ENCODE measurements at places on chromosomes 5 and 9.

GRCh38 chr9:131530546-131530919, 530 bp downstream of the UCK1 start:
- no peaks in the 10 kb centered on the region for H3K27me3 ChIP-seq
- peak overlapping the region; percentile 85 for H3K27ac ChIP-seq
- H3K4me1 ChIP-seq: peaks cover 17% of the 10 kb centered on the region
- H3K4me3 ChIP-seq: peak overlapping the region; percentile 97

- H3K4me3 ChIP-seq: peak overlapping the region; percentile 91
- H3K36me3 ChIP-seq: peaks cover 16% of the 10 kb centered on the region
- peaks cover 53% of the 10 kb centered on the region for H3K4me1 ChIP-seq
- no peak for DNase-seq
- no peaks in the 10 kb centered on the region for H3K27me3 ChIP-seq
Measured at GRCh38 chr5:177495243-177496060, 2.0 kb downstream of the PDLIM7 start.

- H3K4me1 ChIP-seq: no peaks in the 10 kb centered on the region
- no peaks in the 10 kb centered on the region for H3K27me3 ChIP-seq
- no peak overlapping the region for H3K4me3 ChIP-seq
- H3K27ac ChIP-seq: no peak overlapping the region
Measured at GRCh38 chr9:20940447-20941173, 90.8 kb downstream of the HACD4 start.

GRCh38 chr5:6359555-6360322, 18.6 kb downstream of the MED10 start:
- no peaks in the 10 kb centered on the region for H3K36me3 ChIP-seq
- no peak for DNase-seq
- no peaks in the 10 kb centered on the region for H3K27me3 ChIP-seq
- H3K4me1 ChIP-seq: no peaks in the 10 kb centered on the region
- no peak overlapping the region for H3K4me3 ChIP-seq

- no peaks in the 10 kb centered on the region for H3K27me3 ChIP-seq
- H3K4me1 ChIP-seq: no peaks in the 10 kb centered on the region
- no peak for DNase-seq
- H3K27ac ChIP-seq: no peak overlapping the region
Measured at GRCh38 chr9:87063871-87064270, 116.6 kb upstream of the GAS1 start.

GRCh38 chr5:65248896-65249295, 232.8 kb downstream of the ADAMTS6 start:
- H3K36me3 ChIP-seq: no peaks in the 10 kb centered on the region
- H3K4me3 ChIP-seq: no peak overlapping the region
- no peaks in the 10 kb centered on the region for H3K27me3 ChIP-seq
- no peaks in the 10 kb centered on the region for H3K4me1 ChIP-seq
- H3K27ac ChIP-seq: no peak overlapping the region
- DNase-seq: no peak

DNA sequence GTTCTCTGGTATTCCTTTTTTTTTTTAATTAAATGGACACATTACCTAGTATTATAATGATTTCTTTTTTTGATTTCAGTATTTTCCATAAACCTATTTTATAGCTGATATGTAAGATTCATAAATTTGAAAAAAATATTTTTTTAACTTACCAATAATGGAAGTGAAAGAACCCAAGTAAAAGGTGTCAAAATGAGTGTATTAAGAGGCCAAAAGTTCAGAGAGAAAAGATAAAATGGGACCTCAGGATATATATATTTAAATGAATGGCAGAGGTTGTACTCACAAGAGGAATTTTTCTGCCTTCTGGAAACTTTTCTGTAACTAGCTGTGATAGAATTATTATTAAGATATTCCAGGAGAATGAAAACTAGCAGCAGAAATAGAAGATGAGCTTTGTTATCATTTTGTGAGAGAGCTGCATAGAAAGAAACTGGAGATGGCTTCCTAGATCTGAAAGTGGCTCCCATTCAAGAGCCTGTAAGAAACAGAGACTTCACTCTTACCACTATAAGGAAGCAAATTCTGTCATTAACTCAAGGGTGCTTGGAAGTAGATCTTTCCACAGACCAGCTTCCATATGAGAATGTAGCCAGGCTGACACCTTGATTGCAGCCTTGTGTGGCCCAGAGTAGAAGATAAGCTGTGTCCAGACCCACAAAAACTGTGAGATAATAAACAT, 91.7 kb downstream of the MRPS30 start:
- H3K4me1 ChIP-seq: no peaks in the 10 kb centered on the region
- no peaks in the 10 kb centered on the region for H3K27me3 ChIP-seq
- DNase-seq: no peak
- H3K27ac ChIP-seq: no peak overlapping the region
- H3K4me3 ChIP-seq: no peak overlapping the region

DNA sequence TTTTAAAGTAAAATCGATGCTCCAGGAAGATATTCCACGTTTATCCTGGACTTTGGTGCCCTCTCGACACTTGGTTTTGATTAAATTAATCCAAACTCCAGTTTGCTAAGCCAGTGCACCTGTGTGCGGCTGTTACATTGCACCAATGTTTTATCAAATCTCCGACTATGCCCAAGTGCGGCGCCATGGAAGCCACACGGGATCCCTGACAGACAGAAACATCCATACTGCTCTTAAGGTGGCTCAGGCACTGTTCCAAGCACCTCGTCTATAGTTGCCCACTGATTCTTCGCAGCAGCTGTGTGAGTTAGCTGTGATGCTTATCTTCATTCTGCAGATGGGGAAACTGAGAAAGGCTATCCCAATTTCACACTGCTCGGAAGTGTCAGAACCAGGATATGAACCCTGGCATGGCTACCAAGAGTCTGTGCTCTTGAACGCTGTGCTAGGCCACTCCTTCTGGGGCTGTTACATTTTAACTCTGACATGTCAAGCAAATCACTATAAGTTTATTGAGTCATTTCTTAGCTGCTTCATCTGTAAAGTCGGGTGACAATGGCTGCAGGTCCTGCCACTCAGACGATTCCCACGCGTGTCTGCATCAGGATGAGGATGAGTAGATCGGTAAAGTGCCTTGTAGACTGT, 113.0 kb downstream of the ADAMTS2 start:
- H3K36me3 ChIP-seq: no peaks in the 10 kb centered on the region
- H3K27ac ChIP-seq: no peak overlapping the region
- H3K4me1 ChIP-seq: peaks cover 19% of the 10 kb centered on the region
- no peaks in the 10 kb centered on the region for H3K27me3 ChIP-seq

- no peak overlapping the region for H3K4me3 ChIP-seq
- H3K36me3 ChIP-seq: no peaks in the 10 kb centered on the region
- DNase-seq: no peak
- H3K27me3 ChIP-seq: no peaks in the 10 kb centered on the region
- H3K4me1 ChIP-seq: no peaks in the 10 kb centered on the region
- no peak overlapping the region for H3K27ac ChIP-seq
Measured at GRCh38 chr5:144433140-144433822, 262.6 kb downstream of the KCTD16 start.

DNA sequence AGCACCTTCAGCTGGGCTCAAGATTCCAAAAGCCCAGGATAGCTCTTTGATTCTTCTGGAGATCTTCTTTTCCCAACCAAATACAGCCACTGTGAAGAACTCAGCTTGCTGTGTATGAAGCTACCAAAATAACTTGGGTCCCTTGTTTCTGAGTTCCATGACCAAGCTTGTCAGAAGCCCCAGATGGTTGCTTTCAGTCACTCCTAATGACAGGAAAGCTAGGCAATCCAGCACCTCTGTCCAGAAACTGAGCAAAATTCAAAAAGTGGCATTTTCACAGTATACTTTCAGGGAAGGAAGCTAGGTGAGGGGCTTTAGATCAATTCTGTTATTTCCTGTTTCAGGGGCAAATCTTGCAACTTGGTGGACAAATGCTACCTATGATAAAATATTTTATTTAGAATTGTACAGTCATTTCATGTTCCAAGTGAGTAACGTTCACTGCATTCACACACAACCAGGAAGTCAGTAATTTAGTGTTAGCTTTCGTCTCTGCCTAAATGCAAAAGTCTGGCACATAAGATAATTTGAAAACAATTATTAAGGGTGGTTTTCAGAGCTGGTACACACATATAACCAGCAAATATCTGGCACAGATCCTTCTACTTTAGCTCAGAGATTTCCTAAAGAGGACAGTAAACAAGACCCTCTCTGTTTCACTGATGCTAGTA, 330.1 kb downstream of the GLIS3 start:
- no peak overlapping the region for H3K27ac ChIP-seq
- no peak overlapping the region for H3K4me3 ChIP-seq
- H3K27me3 ChIP-seq: no peaks in the 10 kb centered on the region
- no peak for DNase-seq
- H3K4me1 ChIP-seq: no peaks in the 10 kb centered on the region

GRCh38 chr9:101176384-101176783, 147.9 kb downstream of the PLPPR1 start:
- no peaks in the 10 kb centered on the region for H3K27me3 ChIP-seq
- no peaks in the 10 kb centered on the region for H3K36me3 ChIP-seq
- H3K27ac ChIP-seq: no peak overlapping the region
- DNase-seq: no peak

DNA sequence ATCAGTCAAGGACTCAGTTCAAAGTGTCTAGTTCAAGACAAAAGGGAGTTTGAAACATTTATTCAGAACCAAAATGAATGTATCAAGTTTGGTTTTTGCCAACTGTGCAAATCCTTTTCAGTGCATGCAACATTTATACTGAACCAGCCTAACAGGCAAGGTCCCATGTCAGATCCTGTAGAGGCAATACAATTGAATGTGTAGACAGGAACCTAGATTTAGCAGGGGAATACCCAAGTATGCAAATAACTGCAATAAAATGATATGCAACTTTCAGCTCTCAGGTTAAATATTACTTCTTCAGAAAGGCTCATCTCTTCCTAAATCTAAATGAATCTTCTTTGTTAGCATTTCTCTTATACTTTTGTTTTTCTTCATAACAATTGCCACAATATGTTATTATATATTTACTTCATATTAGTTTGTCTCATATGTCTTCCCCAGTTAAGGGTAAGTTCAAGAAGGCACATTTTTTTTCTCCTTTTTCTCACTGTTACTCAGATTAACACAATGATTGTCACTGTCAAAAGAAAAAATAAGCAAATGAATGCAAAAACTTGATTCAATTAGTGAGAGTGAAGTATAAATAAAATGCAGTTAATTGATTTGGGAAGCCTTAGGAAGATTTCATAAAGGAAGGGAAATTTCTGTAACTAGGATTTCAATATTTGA, 163.9 kb upstream of the RASA1 start:
- no peaks in the 10 kb centered on the region for H3K27me3 ChIP-seq
- no peak overlapping the region for H3K27ac ChIP-seq
- no peak overlapping the region for H3K4me3 ChIP-seq
- H3K36me3 ChIP-seq: no peaks in the 10 kb centered on the region
- no peak for DNase-seq

GRCh38 chr9:87554171-87554910, 56.7 kb downstream of the DAPK1 start:
- DNase-seq: no peak
- H3K4me3 ChIP-seq: no peak overlapping the region
- no peaks in the 10 kb centered on the region for H3K36me3 ChIP-seq
- no peaks in the 10 kb centered on the region for H3K27me3 ChIP-seq

DNA sequence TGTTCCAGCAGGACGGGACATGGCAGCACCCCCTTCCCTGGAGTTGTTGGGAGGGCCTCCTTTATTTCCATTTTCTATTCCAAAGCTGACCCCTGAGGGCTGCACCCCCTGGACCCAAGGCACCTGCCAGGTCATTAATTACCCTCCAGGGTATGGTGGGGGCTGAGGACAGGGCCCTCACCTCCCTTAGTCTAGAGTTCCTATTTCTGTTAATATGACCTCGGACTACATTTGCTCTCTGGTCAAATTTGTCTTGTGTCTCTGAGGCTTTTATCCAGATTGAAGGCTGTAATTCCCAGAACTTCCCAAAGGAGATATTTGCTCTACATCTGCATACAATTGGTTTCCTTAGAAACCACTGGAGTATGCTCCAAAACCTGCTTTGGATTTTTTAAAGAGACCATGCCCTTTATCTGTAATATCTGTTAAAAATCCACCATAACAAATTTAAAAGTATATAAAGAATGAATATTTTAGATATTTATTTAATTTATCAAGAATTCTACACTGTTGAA, 16.8 kb downstream of the PHF2 start:
- H3K36me3 ChIP-seq: no peaks in the 10 kb centered on the region
- H3K27ac ChIP-seq: no peak overlapping the region
- no peaks in the 10 kb centered on the region for H3K27me3 ChIP-seq
- DNase-seq: no peak
- H3K4me1 ChIP-seq: peaks cover 71% of the 10 kb centered on the region

- H3K27me3 ChIP-seq: peaks cover 40% of the 10 kb centered on the region
- H3K36me3 ChIP-seq: no peaks in the 10 kb centered on the region
- no peak overlapping the region for H3K27ac ChIP-seq
Measured at GRCh38 chr5:173238312-173239232, 3.6 kb upstream of the NKX2-5 start.

DNA sequence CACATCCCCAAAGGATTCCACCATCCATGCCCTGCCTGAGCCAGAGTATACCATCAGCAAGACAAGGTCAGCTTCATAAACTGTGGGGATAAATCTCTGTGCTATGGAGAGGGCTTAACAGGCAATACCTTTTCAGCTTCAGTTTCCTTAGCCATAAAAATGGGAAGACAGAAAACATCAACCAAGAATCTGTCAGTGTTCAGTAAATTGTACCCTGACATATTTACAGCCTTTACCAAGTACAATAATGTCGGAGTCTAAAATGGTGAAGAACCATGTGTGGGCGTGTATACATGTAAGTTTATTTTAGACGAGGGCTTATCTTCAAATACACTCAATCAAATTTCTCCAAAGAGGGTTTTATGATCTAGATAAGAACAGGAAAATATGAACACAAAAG, 94.7 kb downstream of the ELAVL2 start:
- H3K27ac ChIP-seq: no peak overlapping the region
- H3K27me3 ChIP-seq: no peaks in the 10 kb centered on the region
- H3K4me1 ChIP-seq: no peaks in the 10 kb centered on the region
- no peak for DNase-seq
- no peak overlapping the region for H3K4me3 ChIP-seq

DNA sequence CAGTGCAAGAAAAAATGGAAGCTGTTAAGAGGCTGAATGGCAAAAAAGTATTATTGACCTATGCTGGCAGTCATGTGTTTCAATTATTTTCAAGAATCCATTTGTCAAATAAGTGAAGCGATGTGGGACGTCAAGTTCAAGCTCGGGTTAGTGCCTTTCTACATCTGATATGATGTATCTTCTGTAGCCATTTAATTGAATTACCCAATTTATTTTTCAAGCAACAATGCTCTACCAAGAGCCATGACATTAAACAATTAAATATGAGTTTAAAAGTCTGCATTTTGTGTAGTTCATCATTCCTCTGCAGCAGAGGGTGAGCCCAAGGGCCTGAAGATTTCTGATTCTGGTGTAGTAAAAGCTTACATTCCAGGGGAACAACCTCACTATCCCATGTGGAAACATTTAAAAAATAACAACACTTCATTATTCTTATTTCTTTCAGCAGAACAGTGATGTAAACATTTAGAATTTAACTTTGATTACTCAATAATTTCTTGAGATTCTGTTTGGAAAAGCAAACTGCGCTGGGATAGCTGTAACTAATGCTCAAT, 619.7 kb upstream of the ARRDC3 start:
- no peaks in the 10 kb centered on the region for H3K27me3 ChIP-seq

All from vagina (tissue), 2 donors.